ENCODE measurements at places on chromosomes 6 and 20.

DNA sequence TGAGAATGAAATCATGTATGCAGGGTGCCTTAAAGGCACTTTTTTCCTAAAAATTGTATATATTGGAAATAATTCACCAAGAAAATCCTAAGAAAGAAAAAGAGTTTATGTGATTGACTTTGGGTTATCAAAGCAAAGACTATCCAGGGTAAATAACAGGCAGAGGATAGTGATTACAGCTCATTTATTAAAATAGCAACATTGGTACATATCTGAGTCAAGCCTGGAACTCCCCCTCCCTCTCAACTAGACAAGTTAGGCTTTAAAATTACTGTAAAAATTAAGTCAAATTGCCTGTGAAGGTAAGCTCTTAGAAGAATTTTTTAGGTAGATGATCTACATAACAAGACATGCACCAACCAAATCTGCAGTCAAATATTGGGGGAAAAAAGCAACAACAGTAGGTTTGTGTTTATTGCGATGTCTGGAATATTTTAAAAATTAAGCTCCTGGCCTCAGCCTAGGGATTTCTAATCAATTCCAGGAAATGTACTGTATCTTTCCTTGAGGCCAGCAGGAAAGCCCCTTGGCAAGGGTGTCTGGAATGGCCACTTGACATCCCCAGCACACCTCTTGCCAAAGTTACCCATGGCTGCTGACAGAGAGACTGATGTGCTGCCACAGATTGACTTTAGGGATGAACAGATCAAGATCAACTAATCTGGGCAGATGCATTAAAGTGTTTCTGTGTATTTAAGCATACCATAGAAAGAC lies 31.2 kb upstream of the HBS1L start:
- DNase-seq = no peak

DNA sequence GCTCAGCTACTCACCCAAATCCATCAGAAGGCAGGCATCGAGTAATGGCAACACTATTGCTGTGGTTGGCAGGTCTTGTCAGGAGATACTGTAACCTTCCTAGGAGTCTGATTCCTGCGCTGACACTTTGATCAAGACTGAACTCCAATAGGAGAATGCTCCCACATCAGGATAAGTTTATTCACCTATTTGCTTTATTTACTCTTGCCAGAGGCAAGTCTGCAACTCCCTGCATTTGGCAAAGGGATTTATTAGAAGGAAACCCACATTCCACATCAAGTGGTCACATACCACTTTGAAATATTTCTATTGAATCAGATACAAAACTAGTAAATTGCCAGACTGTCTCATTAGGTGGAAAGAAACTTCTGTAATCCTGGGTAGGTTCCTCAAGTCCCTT lies 43.5 kb downstream of the ZFAND3 start:
- DNase-seq = no peak

- DNase-seq = no peak
Observed at GRCh38 chr20:22511943-22512910, 72.1 kb downstream of the FOXA2 start.

GRCh38 chr20:5056801-5057599 lies 55.7 kb upstream of the SLC23A2 start:
- no peak for DNase-seq

- no peak for DNase-seq
Observed at GRCh38 chr6:91166271-91167046, 579.6 kb upstream of the MAP3K7 start.

- DNase-seq = no peak
Observed at GRCh38 chr6:8855411-8855810, 420.1 kb upstream of the SLC35B3 start.

DNA sequence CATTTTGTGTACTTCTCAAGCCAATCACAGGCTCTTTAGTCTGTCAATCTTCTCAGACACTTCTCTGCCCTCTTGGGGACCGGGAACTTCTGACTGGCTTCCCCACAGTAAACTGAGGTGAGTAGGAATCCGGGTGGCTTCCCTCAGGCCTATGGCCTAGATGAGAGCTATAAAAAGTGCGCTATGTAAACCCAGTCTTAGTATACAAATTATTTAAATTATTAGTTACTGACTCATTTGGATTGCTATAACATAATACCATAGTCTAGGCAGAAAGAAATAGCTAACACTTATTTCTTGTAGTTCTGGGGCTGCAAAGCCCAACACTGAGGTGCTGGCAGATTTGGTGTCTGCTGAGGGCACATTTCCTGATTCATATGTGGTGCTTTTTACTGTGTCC lies 109.2 kb upstream of the MCHR2 start:
- no peak for DNase-seq

- no peak for DNase-seq
Observed at GRCh38 chr6:71766146-71766760, 120.1 kb upstream of the RIMS1 start.

DNA sequence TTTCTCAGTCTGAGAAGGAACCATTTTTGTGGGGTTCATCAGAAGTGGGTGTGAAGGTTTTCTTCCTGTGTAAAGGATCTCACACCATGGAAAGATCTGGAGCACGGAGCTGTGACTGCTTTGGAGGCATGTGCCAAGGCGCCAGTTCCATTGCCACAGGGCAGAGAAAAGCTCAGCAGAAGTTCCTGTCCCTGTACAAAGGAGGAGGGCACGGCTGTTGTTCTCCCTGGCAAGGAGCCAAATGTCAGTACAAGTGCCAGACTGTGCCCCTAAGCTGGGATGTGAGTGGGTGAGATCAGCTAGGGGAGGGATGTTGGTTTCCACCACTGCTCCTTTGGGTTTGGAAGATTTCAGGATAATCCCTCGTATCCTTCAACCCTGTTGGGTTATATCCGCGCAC lies 117.3 kb downstream of the CRYBG1 start:
- no peak for DNase-seq

GRCh38 chr6:26205161-26205624 lies 118.0 kb downstream of the HFE start:
- DNase-seq = no peak

GRCh38 chr6:97066056-97066455 lies 141.5 kb downstream of the KLHL32 start:
- DNase-seq = no peak

All from cortex of kidney (tissue), 1 donor.